T follicular helper cell (primary cell): ENCODE measurements at places on chromosomes 13 and 19.

DNA sequence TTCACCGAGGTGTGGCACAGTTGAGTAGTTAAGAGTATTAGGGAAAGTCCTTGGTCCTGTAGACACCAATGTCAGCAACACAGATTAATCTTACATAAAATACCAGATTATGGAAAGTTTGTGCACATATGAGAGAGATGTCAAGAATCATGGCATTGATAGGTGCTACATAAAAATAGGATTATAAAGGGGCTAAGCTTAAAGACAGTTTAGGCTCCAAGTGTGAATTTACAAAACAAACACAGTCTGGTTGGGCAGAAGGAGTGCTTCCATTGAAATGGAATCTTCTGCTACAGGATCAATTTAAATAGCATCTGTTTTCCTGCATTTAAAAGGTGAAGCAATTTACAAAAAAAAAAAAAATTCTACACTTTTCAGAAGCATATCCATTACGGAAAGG, 292.9 kb downstream of the DNAJC15 start:
- DNase-seq: no peak

DNA sequence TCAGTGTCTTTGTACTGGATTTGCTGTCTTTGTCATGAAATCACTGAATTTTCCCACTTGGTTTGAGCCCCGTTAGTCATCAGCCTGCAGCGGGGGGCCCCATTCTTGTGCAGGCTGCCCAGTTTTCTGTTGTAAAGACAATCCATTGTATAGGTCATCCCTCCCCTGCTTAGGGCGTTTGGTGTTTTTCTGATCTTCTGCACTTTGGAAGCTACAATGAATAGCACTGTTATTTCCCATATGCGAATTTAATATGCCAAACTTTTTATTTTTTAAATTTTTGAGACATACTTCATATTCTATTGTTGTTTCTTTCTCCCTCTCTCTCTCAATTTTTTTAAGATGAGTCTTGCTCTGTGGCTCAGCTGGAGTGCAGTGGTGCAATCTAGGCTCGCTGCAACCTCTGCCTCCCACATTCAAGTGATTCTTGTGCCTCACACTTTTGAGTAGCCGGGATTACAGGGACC, 9.0 kb downstream of the SLC27A1 start:
- DNase-seq: no peak

- no peak for DNase-seq
These were observed 20.2 kb upstream of the CEACAM6 start for GRCh38 chr19:41735071-41735600.

- DNase-seq: no peak
These were observed 5.8 kb downstream of the GP6 start for GRCh38 chr19:55032170-55032800.

DNA sequence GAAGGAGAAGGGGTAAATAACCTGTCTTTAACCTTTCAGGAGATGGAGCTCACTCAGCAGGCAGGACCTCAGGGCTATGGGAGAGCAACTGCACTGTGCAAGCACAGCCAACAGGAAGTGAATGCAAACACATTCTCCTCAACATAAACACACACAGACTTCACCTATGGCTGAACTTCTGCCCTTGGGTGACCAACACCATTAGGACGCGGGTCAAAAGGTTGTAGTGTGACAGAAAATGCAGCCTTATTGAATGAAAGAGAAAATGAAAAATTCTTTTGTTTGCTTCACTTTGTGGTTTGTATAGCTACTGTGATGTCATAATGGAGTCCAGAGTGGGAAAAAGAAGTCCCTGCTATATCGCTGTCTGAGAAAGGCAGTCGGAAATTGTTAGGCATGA, 323.0 kb downstream of the NDFIP2 start:
- no peak for DNase-seq

GRCh38 chr19:28377077-28377476, 835.9 kb downstream of the UQCRFS1 start:
- no peak for DNase-seq

- no peak for DNase-seq
These were observed 1707.9 kb upstream of the PRR20A start for GRCh38 chr13:55432814-55433213.

DNA sequence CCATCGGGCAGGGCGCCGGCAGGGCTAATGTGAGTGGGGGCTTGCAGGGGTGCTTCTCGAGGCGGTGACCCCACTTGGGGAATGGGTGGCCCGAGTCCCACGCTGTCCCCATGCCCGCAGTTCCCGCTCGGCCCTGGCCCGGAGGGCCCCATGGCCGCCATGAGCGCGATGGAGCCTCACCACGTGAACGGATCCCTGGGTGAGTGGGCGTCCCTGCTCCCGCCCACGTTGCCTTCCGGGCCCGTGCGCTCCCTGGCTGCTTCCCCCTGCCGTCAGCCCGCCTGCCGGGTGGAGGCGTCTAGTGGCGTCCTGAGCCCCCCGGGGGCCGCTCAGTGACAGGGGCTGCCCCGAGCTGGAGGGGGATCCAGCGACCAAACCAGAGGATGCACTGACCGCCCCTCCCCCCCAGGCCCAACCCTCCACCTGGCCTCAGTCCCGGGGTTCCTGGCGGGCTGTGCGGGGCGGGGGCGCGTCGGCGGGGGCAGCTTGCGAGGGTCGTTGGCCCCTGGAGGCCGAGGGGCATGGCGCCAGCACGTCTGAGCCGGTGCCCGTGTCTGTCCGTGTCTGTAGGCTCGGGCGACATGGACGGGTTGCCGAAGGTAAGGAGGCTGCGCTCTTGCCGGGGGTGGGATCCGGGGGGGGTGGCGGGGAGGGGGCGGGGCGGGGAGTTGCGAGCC, 4.8 kb downstream of the ISYNA1 start:
- no peak for DNase-seq

DNA sequence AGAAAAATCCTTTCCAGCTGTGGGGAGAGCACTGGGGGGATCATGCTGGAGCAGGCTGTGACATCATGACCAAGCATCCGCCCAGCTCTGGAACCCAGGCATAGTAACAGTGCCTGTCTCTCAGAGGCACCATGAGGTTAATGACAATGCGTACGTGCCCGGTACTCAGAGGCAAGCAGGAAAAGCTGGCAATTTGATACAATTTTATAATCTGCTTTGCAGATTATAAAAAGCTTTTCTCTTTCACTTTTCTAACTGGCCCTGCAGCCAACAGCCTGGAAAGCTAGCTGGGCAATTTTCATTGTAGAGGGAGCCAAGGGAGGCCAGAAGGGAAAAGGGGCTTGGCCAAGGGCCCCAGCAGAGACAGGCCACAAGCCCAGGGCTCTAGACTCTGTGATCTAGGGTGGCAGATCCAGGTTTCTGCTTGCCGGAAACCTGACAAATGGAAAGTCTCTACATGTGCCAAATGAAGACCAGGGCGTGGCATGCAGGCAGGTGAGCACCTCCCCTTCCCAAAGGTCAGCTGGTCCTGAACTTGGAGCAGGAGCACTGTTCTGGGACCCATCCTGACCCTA, 22.7 kb downstream of the VRK3 start:
- no peak for DNase-seq

DNA sequence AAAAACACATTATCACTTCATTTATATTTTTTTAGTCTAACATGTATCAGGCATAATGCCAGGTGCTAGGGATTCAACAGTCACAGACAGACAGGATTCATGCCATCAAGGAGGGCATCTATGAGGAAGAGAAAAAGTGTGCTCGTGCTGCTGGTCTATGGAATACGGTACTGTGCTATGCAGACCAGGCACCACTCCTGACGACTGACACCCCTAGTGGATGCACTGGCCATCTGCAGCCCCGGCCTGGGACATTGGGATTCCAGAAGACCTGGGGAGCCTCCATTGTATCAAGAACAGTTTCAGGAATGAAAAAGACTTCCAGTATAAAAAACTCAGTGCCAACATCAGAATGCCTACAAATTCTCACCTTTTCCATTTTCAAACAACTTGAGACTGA, 94.0 kb downstream of the KLF12 start:
- peak; percentile 3 for DNase-seq

GRCh38 chr13:102316732-102317131, 85.1 kb downstream of the FGF14 start:
- DNase-seq: no peak

- no peak for DNase-seq
These were observed 71.5 kb downstream of the DNAJC15 start for GRCh38 chr13:43094901-43095300.

GRCh38 chr19:478236-478903, 17.5 kb upstream of the SHC2 start:
- DNase-seq: no peak

DNA sequence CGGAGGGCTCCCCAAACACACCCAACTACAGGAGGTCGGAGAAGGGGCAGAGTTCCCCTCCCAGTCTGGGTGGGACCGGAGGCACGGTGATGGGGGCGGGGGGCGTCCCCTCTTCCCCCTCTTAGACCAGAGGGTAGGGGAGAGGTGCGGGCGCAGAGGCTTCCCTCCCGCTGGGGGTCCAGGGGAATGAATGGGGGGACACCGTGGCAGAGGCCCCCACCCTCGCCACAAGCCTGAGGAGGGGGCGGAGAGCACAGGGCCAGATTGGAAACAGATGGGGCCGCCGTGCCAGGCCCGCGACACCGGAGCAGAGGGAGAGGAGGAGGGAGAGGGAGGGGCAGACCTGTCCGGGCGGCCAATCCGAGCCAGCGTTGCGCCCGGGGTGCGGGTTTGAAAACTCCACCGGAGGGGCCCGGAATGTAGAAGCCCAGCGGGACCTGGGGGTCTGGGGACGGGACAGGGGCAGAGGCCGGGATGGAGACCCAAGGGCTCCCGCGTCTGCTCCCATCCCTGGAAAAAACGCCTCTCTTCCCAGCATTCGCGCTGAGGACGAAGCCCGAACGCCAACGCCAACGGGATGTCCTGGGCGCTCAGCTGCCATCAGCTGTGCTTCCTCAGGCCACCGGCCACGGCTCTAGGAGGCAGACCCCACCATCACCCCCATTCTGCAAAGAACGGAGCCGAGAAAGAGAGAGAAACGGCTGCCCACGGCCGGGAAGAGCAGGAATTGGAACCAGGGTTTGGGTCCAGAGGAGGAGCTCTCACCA, 46.8 kb downstream of the PTPRS start:
- no peak for DNase-seq

DNA sequence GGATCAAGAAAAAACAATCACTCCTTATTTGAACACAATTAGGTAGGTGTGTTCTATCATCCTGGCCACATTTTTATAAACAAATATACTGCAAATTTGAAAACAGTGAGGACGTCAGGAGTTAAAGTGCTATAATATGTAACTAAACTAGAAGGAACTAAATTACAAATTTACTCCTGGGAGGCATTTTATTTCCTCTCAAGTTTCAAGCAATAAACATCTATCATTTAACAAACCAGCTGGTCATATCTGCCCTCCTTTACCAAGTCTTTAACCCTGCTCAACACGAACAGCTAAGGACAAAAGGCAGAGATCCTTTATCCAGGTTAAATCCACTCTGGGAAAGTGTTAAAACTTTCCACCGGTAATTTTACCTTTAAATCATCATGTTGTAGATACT, 26.5 kb downstream of the ANKRD10 start:
- DNase-seq: no peak

- no peak for DNase-seq
These were observed 74.7 kb downstream of the ITGBL1 start for GRCh38 chr13:101527130-101527529.

GRCh38 chr19:19385896-19386869, 19.3 kb upstream of the GATAD2A start:
- DNase-seq: peak; percentile 36

- peak; percentile 26 for DNase-seq
These were observed 255.0 kb upstream of the SLITRK1 start for GRCh38 chr13:84137292-84137691.

GRCh38 chr13:36796052-36796451, 23.0 kb upstream of the RFXAP start:
- no peak for DNase-seq

DNA sequence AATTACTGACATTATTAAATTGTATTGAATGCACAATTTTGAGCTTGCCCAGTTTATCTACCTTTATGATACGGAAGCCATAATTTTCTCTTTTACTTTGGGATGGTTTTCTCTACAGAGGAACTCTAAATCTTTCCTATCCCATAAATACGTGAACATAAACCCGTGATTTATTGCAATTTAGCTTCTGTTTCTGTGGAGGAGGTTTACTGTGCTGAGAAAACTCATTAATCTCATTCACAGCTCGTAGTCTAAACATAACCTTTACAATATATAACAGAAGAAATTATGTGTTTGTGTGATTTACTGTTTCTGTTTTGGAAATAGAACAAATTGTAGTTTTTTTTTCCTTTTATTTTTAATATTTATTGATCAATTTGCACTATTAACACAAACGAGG, 207.1 kb upstream of the PCDH9 start:
- DNase-seq: no peak

DNA sequence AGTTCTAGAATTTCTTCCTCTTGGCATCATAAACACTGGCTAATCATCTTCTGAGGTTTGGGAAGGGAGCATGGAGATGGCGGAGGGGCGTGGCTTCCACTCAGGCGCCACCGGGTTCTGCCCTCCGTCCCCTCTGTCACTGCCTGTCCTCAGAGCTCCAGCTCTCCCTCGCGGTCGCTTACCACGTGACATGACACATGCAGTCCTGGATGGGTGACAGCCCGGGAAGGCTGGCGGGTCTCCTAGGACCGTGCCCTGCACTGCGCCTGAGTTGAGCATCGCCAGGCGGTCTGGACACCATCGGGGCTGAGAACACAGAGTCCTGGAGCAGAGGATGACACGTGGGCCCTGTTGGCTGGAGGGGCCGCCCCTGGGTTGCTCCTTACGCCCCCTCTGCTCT, 123.3 kb downstream of the RAB20 start:
- no peak for DNase-seq

GRCh38 chr13:105902396-105902795, 633.1 kb downstream of the EFNB2 start:
- no peak for DNase-seq

GRCh38 chr19:18373892-18374629, 11.9 kb upstream of the GDF15 start:
- DNase-seq: no peak

DNA sequence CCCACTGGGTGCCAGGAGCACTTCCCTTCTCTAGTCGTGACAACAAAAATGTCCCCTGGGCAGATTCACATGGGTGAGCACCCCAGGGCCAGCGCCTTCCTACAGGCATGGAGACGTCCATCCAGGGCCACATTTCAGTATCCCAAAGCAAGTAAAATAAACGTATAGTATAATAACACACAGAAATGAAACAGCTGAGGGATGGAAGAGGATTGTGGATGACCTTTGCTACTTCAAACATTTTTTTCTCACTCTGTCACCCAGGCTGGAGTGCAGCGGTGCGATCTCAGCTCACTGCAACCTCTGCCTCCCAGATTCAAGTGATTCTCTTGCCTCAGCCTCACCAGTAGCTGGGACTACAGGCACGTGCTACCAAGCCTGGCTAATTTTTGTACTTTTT, 28.2 kb downstream of the CILP2 start:
- DNase-seq: no peak

GRCh38 chr13:113061271-113061625, 44.3 kb upstream of the F7 start:
- DNase-seq: no peak
